Amniotic epithelial cell (primary cell): ENCODE measurements at places on chromosomes 2 and 18.

DNA sequence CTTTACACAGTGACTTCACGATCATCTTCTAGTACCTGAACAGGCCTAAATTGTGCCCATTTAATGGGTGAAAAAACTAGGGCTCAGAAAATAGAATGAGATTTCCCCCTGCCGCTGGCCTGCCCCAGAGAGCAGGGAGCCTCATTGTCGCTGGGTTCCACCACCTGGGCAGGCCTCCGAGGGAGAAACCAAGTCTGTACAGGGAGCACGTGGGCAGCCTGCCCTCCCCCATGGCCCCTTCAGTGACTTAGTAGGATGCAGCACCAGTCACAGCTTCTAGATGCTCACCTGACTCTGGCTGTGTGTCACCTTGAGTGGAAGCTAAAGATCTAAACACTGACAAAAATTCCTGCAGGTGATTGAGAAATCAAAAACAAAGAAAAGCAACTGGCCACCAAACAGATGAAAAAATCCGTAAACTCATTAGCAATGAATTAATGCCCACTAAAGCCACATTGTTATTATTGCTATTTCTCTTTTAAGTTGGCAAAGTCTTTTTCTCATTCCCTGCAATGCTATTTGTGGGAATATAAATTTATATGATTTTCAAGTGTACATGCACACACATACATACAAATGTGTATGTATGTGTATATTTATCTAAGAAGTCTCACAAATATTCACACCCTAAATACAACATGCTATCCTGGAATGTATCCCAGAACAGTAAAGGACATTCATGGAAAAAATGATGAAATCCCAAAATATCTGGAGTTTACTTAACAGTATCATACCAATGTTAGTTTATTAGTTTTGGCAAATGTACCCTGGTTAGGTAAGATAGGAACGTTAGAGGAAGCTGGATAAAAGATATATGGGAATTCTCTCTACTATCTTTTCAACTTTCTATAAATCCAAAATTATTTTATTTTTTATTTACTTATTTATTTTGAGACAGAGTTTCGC is 18.7 kb upstream of the ASPRV1 start:
- no peak for DNase-seq

GRCh38 chr2:159098361-159098760 is 129.9 kb downstream of the TANC1 start:
- DNase-seq, result no peak

- DNase-seq, result no peak
These were observed 768.6 kb upstream of the HS6ST1 start for GRCh38 chr2:129087133-129087813.

GRCh38 chr18:61333271-61333745 is at the start of gene CDH20:
Gene CDH20 (plus strand): TSS chr18:61333430.
- DNase-seq, result no peak

DNA sequence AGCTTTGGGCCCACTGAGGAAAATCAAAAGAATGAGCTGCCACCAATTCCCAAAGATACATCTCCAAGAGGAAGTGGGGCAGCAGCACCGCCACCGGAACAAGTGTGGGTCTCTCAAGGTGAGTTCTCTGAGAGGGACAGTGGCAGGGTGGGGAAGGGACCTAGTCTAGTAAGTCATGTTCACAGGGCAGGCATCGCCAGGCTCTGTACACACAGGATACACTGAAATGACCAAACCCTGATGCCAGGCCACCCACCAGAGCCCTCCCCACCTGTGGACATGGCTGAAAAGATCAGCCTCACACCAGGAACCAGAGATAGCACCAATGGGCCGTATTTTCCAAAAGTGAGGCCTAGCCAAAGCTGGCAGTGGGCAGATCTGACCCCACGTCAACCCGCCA is 108.2 kb upstream of the SMAD2 start:
- no peak for DNase-seq

DNA sequence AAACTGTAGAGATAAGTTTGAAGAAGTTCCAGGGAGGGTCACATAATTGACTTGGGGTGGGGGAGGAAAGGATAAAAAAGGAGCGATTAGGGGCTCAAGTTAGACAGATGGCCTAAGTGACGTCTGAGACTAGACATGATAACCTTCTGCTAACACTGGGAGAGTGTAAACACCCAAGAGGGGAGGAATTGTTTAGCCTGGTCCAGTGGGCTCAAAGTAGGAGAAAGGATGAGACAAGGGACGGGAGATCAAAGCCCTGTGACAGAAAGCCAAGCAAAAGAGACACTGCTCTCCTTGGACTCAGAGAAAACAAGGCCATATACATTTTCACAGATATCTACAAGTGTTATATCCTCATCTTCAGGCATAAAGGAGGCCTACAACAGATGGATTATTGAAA is 45.5 kb upstream of the IHH start:
- DNase-seq, result no peak

- peak; percentile 88 for DNase-seq
These were observed 65.1 kb upstream of the COL3A1 start for GRCh38 chr2:188909036-188909435.

DNA sequence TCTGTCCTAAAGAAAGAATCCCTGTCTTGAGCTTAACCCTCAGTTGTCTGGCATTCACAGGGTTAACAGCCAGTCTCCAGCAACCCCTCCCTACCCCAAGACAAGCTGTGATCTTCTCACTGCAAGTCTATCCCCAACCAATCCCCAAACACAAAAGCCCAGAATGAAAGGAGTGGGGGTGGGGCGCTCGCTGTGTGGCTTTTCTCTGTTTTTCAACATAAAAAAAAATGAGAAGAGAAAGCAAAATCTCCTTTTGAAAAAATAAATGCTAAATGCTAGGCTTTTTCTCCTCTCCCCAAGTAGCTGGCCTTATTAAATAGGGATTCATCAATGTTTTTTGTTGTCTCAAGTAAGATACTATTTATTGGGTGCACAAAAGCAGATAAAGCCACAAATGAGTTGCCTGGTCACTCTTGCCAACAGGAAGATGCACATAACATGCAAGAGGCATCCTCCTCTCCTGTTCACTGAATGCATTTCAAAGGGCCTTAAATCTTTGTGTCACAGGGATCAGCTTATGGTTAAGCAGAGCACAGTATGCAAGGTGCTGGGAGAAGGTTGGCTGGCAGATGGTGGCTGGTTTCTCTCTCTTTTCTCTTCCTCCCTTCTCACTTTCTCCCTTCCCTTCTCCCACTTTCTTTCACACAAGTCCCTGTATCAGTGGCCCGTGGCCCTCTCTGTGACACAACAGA is 225.6 kb downstream of the CMPK2 start:
- DNase-seq, result no peak

DNA sequence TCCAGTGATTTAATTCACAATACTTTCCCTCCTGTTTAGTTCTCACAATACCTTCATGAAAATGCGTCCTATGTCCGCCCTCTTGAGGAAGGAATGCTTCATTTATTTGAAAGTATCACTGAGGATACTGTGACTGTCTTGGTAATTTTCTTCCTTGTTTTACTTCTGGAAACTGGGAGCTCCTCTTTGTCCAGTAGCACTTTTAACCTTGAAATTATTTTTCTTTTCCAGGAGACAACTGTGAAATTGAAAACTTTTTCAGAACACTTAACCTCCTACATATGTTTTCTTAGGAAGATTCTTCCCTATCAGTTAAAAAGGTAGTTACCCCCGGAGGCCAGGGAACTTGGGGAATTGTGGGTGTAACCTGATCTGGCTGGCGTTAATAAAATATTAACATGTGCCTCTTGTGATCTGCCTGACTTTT is 58.9 kb upstream of the STON1 start:
- peak; percentile 78 for DNase-seq

- DNase-seq, result peak; percentile 68
These were observed 114.6 kb downstream of the IKZF2 start for GRCh38 chr2:213036836-213037235.

DNA sequence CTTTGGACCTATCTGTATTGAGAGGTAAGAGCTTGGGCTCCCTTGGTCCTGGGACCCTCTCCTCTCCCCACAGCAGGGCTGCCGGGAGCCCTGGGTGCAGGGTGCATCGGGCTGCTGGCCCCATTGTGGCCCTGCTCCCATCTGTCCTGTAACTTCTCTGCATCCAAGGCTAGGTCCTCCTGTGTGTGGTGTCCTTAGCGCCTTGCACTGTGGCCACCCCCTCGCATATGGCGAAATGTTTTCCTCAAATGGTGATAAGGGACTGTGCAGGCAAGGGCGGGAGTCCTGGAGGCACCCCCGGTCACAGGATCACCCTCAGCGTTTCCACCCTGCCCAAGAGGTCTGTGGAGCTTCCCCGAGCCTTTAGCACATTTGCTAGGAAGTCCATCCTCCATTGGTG is 208.2 kb downstream of the SH3RF3 start:
- DNase-seq, result no peak

DNA sequence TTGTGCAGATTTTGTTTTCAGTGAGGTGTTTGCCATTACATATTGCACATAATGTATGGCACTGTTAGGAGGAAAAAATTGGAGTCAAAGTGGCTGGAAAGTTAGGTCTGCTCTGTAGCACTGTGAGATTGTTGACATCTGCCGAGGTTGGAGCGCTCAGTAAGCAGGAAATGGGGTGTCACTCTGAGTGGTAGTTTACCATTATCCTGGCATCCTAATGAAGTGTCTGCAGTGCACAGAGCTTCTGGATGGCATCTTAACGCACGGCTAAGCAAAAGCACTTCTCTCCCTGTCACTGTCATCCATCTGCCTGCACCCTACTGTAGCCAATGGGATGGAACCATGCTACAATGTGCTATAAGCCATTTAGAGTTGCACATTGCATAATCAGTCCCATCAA is 561.9 kb downstream of the ARHGAP15 start:
- no peak for DNase-seq

- DNase-seq, result no peak
These were observed 76.4 kb upstream of the DYNC1I2 start for GRCh38 chr2:171610824-171611223.

GRCh38 chr18:26003356-26003755 is 87.1 kb downstream of the SS18 start:
- DNase-seq, result no peak

DNA sequence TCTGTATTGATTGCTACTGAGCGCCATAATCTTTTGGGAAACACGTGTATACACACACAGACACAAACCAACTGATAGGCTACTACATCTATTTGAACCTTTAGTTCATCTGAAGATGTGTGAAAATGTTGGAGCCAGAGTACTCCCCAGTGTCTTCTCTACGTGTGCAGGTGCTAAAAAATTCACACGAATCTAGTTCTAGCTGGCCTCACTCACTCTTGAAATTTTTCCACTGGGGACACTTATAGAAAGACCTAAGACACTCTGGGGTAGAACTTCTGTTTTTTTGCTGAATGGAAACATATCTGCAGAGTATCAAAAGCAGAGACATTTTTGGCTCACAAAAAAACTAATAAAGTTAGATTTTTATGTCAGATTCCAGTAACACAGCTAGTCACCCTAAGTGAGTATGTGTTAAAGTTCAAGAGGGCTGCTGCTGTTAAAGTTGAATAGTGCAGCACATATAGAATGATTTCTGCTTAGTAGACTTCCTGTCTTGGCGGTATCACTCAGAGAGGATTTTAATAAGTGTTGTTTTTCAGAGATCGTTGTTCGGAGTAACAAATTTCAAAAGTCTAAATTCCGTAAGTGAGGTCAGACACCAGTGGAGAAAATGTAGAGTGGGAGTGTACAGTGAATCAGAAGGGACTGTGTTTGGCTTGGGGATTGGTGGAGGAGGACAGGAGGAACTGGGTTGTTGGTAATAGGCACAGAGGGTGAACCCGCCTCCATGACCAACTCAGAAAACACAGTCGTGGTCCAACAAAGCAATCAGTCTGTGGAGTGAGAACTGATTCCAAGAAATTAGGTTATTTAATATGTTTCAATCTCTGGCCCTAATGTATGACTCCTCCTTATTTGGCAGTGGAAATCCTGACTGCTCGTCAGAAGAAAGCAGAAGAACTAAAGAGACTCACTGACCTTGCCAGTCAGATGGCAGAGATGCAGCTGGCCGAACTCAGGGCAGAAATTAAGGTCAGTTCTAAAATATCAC is 43.1 kb downstream of the KCTD18 start:
- peak; percentile 85 for DNase-seq

GRCh38 chr2:218659988-218660358 is 490 bp downstream of the BCS1L start:
- peak; percentile 2 for DNase-seq

- no peak for DNase-seq
These were observed 123.5 kb upstream of the MYCN start for GRCh38 chr2:15816674-15817406.

- no peak for DNase-seq
These were observed 134.7 kb downstream of the ZNF407 start for GRCh38 chr18:74732380-74732779.

DNA sequence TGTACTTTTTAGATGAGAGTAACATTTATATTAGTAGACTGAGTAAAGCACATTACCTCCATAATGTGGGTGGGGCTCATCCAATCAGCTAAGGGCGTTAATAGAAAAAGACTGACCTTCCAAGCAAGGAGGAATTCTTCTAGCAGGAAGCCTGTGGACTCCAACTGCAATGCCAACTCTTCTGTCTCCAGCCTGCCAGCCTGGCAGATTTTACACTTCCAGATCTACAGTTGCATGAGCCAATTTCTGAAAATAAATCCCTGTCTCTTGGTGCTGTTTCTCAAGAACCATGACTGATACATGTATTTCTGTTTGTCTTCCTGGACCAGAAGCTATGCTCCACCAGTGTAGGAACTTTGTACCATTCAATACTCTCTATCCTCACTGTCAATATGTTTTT is 69.0 kb upstream of the LMAN1 start:
- no peak for DNase-seq

GRCh38 chr2:240603081-240603835 is 16.7 kb downstream of the CAPN10 start:
- DNase-seq, result no peak

GRCh38 chr18:28175150-28175929 is 1.6 kb downstream of the CDH2 start:
- DNase-seq, result no peak

- no peak for DNase-seq
These were observed 56.4 kb upstream of the HAAO start for GRCh38 chr2:42848726-42849290.

- peak; percentile 65 for DNase-seq
These were observed 178.7 kb downstream of the EN1 start for GRCh38 chr2:118668431-118669424.

DNA sequence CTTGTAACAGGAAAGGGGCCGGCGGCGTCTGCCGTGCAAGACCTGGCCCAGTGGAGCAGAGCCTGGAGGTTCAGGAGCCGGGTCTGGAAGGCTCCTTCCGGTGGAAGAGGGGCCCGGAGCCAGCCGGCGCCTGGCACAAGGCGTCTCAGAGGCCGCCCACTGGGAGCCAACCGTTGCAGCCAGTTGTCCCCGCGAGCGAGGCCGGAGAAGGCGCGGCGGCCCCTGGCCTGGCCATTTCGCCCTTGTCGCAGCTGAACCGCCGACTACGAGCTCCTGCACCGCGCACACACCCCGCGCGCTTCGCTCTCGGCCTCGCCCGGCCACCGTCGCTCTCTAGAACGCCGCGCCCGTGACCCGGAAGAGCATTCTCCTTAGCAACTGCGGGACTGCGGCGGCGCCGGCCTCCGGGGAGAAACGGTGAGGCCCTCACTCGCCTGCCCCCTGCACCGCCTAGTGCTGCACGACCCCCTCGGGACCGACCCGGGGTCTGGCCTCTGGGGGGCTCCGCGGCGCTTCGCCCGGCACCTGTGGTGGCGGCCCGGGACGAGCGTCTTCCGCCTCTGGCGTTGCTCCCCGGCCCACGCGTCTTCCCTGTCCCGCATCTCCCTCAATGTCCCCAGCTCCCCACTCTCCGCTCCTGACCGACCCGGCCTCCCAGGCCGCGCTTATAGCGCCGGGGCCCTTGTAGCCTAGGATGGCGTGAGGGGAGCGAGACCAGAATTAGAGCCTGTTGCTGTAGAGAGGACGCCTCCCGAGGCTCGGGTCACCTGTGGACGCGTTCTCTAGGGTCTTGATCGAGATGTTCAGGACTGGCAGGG is at the start of gene DIS3L2:
Gene DIS3L2, plus strand, starts transcription at position 365 of the 818 bp plus-strand sequence. CDS start 53,215 bp downstream, outside the sequence.
- DNase-seq, result peak; percentile 79

- no peak for DNase-seq
These were observed 346.1 kb downstream of the CYP26B1 start for GRCh38 chr2:71801556-71801955.
